T-cell (primary cell): ENCODE measurements at places on chromosomes 6 and 20. TPM values are rescaled to one million over a fixed set of nuclear protein-coding genes. Genes with fewer than 3 reads are reported as not detected.

DNA sequence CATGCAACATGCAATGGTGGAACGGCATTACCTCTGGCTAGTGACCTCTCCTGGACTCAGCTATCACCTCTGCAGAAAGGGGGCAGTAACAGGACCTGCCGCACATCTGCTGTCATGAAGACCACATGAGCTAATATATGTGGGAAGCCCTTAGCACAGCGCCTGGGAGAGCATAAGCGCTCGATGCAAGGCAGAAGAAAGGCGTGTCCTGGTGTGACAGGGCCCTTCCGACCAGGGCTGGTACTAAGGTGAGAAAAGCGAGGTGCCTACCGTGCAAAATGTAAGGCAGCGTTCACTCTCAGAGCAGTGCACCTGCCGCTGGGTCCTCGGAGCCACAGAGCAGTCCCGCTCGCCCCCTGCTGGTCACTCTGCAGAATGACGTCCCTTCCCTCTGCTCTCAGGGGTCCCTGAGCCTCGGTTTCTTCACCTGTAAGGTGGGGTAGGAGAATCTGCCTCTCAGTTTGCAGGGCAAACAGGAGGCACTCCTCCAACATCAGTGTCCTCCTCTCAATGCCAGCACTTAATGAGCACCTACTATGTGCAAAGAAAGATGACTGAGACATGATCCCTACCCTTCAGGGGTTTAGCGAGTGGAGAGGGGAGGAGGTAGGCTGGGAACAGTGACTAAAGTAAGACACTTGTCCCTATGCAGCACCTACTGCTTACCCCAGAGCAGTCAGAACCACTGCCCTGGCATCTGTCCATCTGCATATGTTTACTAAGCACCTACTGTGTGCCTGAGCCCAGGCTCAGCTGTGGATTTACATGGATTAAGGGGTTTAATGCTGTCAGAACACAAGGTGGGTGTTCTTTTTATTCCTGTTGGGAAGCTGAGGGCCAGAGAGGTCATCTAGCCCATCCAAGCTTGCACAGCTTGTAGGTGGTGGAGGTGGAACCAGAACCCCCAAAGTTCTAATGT is 41.1 kb upstream of the PTGIS start:
- peak; percentile 52 for DNase-seq

DNA sequence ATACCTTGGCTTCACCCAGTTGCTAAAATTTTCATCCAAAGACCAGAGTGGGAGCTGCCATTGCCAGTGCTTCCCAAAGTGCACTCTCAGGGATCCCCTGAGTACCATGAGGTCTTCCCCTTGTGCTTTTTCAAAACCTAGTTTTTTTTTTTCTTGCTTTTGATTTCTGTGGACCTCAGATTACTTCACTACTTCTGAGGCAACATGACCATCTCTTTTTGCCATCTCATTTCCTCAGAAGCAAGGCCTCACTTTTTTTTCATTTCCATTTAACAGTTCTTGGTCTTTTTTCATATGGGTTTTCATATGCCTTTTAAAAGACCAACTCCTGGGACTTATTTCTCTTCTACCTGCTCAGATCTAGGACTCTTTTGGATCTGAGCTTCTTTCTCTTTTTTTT is 64.1 kb upstream of the MMS22L start:
- no peak for DNase-seq

DNA sequence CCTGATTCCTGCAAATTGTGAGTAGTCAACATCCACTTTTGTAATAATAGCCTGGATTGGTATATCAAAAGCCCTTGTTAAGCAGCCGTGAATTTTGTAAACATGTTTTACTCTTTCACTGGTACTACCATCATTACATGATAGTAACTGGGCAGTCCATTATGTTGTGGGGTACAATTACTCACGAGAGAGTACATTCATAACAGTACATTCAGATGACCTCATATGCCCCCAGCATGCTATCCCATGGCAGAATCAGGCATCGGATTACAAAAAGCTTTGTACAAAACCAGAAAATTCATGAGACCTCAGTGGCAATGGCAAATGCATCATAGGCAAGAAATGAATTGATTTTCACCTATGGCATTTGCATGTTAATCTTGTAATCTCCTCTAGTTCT is 166.2 kb downstream of the EPM2A start:
- DNase-seq: no peak

DNA sequence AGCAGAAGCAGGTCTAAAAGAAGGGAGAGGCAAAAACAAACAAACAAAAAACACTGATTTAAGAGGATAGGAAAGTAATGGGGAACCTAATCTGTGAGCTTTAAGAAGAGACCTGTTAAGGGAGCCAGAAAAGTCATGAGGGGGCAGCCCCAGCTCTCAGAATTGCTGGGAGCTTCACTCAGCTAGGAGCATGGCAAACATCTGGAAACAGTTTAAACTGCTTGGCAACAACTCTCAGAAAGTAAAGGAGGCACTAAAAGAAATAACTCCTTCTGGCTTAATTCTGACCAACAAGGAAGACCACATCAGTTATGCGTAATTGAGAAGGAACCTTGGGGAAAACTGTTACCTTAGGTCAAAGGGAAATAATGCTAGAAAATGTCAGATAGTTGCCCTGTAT is 121.4 kb downstream of the LAMP5 start:
- no peak for DNase-seq

DNA sequence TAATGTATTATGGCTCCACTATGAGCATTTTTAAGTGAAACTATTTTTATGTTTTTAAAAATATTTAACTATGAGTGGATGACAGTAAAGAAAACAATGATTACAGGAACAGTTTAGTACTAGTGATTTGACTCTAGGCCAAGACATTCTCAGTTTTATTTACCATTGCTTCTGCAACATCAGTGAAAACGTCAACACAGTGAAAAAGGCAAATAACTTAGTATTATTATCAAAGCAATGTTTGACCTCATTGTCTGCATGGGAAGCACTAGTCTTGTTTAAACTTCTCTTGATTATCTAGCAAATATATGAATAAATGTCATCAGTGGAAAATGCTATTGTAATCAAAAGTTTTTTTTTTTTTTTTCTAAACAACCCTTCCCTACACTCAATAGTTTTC is 165.0 kb downstream of the HTR1B start:
- no peak for DNase-seq

Gene LEMD2
- 115 TPM for total RNA-seq

Gene SMLR1
- not detected for total RNA-seq
